D721Med (cell line): ENCODE measurements at places on chromosomes 12 and 14.
A peak's percentile ranks its signal among the peaks of the same experiment; 100 is the strongest.

GRCh38 chr14:104085032-104085888, at the start of gene ASPG:
Gene ASPG, plus strand, starts transcription at chr14:104085700. Its CDS starts 71 bp downstream, at chr14:104085771.
- peak; percentile 19 for DNase-seq

DNA sequence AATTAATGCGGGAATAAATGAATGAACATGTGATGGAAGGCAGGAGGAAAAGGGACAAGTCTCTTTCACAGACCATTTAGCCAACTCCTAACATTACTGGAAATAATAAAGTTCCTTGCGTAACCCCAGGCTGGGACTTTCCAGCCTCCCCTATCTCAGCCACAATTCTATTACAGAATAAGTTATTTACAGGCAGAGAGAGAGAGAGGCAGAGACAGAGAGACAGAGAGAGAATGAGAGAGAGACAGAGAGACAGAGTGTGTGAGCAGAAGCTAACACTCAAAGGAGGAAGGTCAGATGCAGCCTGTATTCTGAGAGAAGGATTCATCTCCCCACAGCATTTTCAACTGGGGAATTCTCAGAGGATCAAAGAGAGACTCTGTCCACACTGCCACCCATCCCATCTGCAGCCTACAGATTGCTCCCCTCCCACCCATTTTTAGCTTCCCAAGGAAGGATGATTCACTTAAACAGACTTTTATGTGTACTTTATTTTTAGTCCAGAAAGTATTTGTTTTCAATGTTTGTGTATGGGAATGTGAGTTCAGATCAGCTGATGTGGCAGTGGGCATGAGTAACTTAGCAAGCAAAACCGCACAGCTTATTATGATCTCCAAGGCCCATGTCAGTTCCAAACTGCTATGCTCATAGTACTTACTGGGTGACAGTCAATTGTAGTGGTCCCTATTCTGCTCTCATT, 165.7 kb downstream of the CAND1 start:
- no peak for DNase-seq

DNA sequence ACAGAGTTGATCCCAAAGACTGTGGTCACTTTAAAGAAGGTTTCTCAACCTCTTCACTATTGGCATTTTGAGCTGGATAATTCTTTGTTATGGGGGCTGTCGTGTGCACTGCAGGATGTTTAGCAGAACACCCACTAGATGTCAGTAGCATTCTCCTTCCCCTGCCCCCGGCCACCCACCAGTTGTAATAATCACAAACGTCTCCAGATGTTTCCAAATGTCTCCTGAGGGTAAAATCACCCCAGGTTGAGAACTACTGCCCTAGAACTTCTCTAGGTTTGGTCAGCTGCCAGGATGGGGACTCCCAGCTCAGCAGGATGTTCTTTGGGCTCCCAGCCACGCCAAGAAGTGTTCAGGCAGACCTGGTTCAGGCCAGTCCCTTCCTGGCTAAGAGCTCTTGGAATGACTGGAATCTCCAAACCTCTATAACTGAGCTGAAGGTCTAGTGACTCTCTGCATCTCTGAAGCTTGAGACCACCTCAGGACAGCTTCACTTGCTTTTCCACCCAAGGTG, 12.5 kb upstream of the AJUBA start:
- DNase-seq, result no peak

DNA sequence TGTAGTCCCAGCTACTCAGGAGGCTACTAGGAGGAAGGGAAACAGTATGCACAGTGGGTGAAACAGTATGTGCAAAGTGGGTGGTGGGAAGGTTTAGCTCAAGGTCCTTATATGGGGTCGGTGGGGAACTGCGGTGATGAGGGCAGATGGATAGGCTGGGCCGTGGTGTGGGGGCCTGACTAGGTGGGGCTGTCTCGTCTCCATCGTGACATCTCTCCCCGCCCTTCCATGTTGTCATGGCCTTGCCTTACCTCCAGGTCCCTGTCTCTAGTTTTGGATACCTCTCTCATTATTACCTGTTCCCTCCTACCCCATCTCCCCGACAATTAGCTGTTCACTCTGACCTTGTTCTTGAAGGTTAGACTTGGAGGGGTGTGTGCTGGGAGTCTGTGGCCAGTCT, 4.4 kb upstream of the NR4A1 start:
- no peak for DNase-seq

DNA sequence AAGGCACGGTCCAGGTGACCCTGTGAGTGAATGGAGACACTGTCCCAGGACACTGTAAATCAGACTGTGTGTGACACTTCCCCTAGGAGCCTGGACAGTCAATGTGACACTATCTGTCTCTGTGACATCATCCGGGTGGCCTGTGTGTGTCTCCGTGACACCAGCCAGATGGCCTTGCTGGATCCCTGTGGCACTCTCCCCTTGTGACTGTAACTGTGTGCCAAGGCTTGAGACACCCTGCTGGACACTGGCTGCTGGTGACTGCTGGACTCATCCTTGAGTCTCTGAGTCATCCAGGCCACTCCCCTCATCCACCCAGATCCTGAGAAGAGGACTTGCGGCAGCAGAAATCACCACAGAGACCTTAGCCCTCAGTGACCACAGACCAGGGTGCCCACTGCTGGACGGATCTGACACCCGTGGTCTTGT, 51.6 kb downstream of the MVK start:
- DNase-seq, result no peak

- no peak for DNase-seq
Observed at GRCh38 chr12:101696251-101697196, 916 bp upstream of the CHPT1 start.

GRCh38 chr14:59356312-59356711, 108.9 kb downstream of the GPR135 start:
- DNase-seq, result no peak

DNA sequence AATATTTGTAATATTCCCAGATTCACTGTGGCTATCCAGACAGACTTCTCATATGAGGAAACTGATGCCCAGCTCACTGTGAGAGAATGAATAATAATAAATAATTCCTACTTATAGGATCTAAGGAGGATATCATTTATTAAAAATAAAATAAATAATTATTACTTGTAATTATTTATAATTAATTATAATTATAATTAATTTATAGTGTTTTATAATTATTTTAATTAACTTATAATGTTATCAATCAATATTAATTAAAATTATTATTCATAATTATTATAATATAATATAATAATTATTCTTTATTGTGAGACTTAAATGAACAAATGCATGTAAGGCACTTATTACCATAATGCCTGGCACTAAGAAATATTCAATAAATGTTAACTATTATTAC, 192.8 kb downstream of the GALC start:
- no peak for DNase-seq

DNA sequence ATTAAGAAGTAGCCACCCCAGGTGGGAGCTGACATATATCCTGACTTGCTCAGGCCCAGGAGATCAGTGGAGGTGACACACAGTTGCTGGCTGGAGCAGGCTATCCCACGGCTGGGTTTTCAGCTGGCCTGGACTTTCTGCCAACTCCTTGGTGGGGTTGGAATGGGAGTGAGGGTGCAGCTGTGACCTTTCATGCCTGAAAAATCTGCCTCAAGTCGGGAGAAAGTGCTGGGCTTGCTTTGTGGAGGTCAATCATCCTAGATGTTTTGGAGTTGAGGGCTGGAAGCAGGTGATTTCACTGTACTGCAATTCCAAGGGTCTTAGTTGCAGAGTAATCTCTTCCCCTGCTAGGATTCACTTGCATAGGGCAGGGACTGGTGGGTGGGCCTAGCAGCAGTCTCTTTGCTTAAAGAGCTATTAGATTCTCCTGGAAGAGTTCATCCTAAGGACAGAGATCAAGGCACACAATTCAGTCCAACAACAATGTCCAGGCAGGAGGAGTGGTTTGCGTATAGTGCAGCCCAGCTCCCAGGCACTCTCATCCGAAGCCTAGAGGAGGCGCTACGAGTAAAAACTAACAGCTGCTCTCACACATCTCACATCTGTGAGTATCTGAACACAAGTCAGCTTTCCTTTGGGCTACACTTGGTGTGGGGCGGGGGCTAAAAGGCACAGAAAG, 98.1 kb downstream of the GAS2L3 start:
- DNase-seq, result no peak

DNA sequence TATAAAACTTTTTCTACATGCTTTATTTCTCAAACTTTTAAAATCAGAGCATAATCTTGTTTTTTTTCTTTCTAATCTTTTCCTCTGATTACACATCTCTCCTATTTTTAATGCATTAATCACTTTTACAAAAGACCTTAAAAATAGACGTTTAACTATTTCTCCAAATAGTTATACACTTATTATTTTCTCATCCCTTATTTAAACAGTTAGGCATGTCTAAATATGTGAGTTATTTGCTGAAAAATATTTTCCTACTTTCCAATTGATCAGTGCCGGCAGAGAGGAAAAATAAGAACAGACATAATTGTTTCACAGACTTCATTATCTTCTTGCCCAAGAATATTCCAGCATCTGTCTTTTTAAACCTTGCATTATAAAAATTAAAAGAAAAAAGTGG, 28.7 kb upstream of the RHOJ start:
- DNase-seq, result no peak

- DNase-seq, result no peak
Observed at GRCh38 chr14:96588410-96589257, 86.5 kb downstream of the PAPOLA start.

- no peak for DNase-seq
Observed at GRCh38 chr14:90728951-90729350, 87.3 kb downstream of the TTC7B start.

DNA sequence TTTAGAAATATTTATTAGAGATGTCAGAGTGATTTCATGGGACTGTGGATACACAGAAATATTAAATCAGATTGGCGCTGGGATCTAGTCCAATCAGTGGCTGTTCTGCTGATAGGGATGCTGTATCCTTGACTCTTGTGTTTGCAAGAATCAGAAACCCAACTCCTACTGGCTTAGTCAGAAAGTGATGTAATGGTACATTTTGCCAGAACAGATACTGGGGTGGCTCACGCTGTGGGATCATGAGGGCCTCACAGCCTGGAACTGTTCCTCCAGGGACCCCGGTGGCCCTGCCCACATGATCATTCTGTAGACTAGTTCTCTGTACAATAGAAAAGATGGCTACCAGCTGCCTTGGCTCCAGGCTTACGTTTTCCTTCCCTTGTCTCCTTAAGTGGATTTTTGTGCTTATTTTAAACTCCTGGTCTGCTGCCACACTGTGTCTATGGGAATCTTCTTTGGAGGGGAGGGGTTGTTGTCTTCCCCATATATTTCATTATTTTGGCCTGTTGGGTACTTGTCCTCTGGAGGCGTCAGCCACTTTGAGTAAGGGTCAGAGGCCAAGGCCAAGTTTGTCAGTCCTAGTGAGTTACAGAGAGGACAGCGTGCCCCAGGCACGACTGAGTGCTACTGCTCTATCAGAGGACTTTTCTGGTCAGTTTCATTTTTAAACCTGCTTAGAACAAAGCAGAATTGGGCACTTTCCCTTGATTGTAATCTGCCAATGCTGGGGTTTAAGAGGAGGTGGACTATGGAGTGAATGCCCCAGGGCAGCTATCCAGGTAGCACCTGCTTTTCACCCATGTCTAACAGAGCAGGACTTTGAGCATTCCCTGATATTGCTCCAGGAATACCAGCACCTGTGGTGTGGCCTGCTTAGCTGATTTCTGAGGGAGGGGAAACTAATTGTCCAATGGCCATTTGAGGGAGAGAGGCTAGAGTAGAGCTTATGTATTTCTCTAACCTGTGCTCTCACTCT, 164.3 kb downstream of the SLC5A8 start:
- no peak for DNase-seq

- DNase-seq, result no peak
Observed at GRCh38 chr14:94303111-94303510, 10.0 kb upstream of the SERPINA10 start.

DNA sequence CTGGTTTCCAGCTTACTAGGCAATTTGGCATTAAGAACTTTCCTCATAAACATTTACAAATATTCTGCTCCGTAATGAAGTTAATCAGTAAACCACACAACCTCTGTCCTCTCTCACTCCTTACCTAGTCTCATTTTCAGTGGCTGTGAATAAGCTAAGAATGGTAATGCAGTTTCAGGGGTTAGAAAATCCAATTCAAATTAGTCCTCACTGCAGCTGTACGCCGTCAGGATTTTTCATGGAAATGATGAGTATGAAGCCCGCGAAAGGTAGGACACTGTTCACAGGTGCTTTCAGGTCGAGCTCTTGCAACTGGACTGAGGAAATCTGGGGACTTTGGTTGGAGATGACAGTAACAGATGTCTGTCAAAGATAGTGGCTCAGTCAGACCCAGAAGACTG, 29.6 kb downstream of the NR1H4 start:
- DNase-seq, result no peak
